ENCODE measurements at places on chromosomes 2 and 18.

- DNase-seq: no peak
Measured at GRCh38 chr2:241489088-241489487, 19.3 kb downstream of the STK25 start.

DNA sequence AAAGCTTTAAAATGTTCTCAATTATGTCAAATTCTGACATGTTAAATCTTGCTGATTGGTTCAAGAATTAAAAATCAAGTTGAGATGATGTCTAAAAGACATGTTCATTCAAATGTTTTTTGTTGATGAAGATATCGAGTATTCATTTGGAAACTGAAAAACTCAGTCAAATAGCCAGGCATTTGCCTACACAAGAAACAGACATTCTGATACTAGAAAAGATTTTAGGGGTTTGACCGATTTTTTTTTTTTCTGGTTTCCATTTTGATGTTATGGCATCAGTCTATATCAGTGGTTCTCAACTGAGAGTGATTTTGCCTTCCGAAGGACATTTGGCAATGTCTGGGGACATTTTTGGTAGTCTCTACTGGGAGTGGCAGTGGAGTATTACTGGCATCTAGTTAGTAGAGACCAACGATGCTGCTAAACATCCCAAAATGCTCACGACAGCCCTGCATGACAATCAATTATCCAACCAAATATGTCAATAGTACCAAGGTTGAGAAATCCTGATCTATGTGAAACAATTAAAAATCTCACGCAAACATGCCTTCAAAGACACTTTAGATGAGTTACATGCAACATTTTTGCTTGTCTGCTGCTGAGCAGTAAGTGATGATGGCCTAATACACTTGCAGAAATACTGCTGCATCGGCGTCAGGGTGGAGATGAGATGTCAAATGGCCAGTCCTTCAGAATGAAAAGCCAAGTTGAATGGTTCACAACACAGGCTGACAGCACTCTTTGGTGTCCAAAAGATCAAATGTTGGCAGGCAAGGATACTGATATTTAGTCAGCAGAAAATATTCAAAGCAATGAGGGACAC, 12.5 kb downstream of the RASGRP3 start:
- no peak for DNase-seq

- no peak for DNase-seq
Measured at GRCh38 chr2:143603846-143604565, 474.8 kb downstream of the ARHGAP15 start.

DNA sequence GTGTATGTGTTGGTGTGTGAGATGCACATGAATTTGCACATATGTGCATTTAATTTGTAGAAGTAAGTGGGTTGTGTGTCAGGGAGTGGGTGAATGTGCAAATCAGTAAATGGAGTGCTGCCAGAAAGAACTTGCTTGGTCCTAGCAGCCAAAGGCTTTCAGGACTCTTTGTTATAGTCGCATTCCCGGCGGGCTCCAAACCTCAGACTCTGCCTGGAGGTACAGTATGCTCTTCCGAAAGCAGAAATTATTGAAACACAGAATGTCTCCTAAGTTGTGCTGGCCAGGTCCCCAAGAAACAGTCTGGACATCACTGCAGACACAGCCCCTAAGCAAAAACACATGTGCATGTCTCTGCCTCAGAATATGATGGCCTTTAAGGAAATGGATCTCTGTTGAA, 232.4 kb downstream of the INSIG2 start:
- DNase-seq: no peak

All from HuH-7 (cell line).